ENCODE measurements at places on chromosomes 7 and 10.

DNA sequence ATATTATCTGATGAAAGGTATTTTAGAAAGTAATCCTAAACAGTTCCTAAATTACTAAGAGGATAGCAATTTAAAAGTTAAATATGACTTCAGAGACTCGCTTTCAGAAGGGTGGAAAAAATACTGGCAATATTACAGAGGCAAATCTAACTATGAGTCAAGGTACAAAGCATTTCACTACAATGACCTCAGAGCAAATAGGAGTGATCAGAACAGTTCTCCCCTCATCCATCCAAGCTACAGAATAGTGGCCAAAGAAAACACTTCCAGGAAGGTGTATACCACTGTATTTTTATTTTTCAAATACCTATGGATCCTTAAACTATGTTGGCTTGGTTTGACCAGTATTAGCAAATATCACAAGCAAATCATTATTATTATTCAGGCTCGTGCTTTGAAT is 112.8 kb upstream of the ODAD2 start:
- no peak for DNase-seq

DNA sequence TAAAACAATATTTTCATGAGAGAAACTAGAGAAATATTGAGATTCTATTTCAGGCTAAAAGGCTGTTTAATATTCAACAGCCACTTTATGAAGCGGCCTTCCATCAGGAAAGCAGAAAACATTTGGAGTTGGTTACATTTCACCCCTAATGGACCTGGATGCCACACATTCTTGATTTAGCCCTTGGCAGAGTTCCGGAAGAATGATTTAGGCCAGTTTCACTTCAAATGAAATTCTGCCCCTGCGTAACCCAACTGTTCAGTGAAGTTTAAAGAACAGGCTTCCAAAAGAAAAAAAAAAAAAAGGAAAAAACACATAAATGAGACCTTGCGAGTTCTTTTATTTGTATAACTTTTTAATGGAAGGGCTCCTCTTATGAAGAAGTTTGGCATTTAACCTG is 239.2 kb upstream of the AKR1E2 start:
- DNase-seq, result no peak

- no peak for DNase-seq
These were observed 147.0 kb downstream of the NRP1 start for GRCh38 chr10:33187427-33187999.

GRCh38 chr10:97399843-97400545 is 1.1 kb downstream of the RRP12 start:
- no peak for DNase-seq

- DNase-seq, result no peak
These were observed 52.7 kb downstream of the GNA12 start for GRCh38 chr7:2791390-2791789.

DNA sequence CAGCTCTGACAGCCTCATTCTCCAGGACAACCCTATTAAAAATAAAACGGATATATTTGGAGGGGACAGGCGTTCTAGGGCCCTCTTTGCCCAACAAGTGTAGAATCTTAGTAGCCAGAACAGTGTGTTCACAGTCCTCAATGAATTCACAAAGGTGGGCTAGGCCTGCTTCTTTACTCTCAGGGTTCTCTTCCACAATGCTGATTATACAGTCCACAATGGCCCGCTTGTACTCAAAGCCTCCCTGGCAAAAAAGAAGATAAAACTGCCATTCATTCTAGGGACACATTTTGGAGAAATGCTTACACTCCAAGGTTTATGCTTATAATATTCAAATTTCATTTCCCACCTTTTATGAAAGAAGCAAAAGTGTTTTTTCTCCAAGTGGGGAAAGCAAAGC is 62.6 kb downstream of the MEST start:
- no peak for DNase-seq

DNA sequence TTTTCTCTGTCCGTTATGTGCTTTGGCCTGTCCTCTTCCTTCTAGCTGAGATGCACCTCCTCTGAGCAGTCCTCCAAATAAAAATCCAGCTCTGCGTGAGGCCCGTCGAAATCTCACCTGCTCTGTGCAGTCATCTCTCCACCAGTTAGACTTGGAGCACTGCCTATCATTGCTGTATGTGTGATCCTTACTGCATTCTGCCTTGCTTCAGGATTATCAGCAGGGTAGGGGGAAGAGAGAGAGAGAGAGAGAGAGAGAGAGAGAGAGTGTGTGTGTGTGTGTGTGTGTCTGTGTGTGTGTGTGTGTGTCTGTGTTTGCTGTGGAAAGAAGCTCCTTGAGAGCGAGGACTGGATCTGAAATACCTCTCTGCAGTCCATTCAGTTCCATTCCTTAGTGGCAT is 129.4 kb downstream of the CCNY start:
- no peak for DNase-seq
